ENCODE measurements at places on chromosomes 7 and 10.
A peak's percentile ranks its signal among the peaks of the same experiment; 100 is the strongest.

DNA sequence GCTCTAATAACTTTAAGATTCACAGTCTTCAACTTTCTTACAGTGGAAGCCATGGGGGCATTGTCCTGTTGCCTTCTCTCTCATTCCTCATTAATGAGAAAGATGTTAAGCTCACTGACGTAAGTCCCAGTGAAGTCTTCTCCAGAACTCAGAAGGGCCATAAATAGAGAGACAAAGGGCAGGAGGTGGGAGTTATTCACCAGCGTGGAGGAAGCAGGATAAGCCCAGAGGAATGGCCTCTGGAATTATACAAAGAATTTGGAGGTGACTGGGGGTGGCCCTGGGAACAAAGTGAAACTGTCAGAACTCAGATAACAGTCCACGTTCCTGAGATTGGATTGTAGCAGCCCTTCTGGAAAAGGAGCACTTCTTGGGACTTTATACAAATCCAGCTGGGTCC, 52.4 kb downstream of the SORBS1 start:
- DNase-seq = no peak

DNA sequence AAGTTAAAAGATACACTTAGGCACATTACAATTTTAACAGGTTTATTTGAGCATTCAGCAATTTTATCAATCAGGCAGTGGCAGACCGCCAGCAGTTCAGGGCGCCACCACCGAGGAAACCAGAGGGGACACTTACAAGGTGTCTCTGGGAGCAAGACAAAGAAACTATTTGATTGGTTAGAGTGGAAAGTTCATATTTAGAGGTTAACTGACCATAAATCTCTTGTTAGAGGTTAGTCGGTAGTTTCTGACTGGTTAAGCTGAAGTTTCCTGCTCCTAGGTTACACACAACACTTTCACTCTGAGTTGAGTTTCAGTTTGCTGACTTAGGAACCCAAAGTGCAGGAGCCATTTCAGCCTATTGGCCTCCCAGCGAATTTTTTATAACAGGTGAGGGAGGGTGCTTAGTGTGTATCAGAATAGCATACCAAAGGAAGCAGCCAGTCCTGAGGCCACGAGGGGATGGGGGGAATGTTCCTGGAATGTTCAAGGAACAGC, 10.8 kb upstream of the PVRIG start:
- DNase-seq = no peak

GRCh38 chr7:127652333-127653248, 597 bp downstream of the SND1 start:
- no peak for DNase-seq

DNA sequence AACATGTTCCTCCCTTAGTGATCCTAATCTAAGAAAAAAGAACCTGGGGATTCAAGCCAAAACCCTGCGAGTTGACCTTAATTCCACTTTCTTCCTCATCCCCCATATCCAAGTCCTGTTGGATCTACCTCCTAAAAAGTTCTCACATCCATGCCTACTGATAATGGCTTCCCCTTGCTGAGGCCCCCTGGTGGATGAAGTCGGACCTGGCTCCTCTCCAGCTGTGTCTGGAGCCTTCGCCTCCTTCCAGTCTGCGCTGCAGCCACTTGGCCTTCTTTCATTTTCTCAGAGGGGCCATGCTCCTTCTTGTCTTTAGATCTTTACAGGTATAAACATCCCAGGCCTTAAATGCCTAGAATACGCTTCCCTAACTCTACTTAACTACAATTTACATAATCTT, 8.1 kb downstream of the PDE1C start:
- no peak for DNase-seq

GRCh38 chr7:81408728-81409127, 361.1 kb downstream of the HGF start:
- no peak for DNase-seq

DNA sequence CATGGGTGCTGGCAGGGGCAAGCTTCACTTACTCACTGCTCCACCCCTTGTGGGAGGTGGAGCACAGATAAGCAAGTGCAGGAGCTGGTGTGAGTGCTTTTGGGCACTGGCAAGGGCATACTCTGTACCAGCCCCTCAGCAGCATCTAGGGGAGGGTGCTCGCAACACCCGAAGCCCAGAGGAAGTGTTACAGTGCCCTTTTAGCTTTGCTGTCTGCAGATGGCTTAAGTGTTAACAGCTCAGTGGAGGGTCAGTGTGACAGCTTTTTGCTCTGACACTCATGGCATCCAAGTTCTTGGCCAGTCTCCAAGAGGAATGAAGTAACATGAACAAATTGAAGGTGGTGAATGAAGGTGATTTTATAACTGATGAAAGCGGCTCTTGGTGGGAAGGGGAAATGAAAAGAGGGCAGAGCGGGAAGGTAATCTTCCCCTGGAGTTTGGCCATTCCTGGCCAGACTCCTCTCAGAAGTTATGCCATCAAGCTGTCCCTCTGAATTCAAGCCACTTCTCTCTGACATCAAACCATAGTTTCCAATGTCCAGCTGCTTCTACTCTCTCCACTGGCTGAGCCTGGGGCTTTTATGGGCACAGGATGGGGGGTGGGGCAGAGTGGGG, 862.5 kb downstream of the KCNMA1 start:
- DNase-seq = no peak

DNA sequence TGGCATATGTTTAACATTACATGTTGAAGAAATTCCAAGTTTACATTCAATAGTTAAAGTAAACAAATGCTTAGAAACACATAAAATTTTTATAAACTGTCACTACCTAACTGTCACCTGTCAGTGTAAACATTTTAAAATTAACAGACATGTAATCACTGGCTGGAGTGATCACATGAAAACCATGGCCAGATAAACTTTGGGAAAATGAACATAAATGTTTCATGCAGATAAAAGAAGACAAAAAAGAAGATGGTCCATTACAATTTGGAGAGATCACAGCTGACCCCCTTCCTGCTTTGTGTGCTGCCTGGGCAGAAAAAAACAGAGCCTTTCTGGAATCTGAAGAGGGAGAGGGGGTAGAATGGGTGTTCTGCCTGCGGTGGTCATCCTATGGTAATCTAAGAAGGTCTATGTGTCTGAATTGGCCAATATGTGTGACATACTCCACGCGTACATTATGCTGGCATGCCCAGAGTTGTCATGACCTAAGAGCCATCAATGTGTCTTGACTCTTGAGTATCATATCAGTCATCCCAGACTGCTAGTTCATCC, 57.5 kb upstream of the MEOX2 start:
- no peak for DNase-seq

DNA sequence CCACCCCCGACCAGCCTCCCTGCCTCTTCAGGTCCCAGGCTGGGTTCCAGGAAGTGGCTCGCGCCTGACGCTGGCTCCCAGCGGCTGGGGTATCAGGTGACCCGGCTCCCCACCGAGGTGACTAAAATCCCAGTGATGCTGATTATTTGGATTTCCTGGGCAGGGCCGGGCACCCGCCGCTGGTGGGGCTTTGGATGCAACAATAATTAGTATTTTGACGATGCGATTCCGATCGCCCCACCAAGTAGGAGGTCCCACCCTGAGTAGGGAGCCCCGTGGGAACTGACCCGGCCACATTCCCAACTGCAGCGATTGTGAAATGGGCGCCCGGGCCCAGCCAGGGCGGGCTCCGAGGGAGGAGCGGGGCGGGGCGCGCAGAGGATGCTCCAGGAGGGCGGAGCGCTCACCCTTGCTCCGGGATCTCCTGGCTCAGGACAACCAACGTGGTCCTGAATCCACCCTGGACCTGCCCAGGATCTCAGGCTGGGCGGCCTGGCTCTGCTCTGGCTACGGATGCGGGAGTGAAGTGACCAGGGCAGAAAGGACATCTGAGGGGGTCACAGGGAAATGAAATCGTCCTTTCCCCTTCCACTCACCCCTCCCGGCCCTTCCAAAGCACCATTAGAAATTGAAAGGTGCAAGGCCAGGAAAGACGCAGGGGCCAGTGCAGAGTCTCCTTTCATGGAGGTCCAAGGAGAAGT, 32.6 kb downstream of the DUSP5 start:
- peak; percentile 38 for DNase-seq

GRCh38 chr7:79459381-79459780, 5.9 kb upstream of the MAGI2 start:
- no peak for DNase-seq

DNA sequence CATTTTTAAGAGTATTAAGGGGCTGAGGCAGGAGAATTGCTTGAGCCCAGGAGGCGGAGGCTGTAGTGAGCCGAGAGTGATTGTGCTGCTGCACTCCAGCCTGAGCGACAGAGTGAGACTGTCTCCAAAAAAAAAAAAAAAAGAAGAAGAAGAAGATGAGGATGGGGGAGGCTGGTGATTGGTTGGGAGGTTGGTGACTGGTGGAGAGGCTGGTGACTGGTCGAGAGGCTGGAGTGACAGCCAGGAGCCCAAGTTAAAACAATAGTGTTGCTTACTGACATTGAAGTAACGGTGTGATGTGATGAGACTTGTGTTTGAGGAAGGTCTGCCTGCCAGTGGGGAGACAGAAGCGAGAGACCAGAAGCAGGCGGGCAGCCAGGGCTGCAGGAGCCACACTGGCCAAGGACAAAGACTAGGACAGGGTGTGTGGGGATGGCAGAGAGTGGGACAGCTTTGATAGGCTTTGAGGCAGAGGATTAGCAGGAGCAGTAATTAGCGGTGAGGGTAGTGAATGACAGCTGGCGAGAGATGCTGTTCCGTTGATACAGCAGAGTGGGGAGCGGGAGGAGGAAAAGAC, 4.9 kb downstream of the SRRT start:
- DNase-seq = no peak

DNA sequence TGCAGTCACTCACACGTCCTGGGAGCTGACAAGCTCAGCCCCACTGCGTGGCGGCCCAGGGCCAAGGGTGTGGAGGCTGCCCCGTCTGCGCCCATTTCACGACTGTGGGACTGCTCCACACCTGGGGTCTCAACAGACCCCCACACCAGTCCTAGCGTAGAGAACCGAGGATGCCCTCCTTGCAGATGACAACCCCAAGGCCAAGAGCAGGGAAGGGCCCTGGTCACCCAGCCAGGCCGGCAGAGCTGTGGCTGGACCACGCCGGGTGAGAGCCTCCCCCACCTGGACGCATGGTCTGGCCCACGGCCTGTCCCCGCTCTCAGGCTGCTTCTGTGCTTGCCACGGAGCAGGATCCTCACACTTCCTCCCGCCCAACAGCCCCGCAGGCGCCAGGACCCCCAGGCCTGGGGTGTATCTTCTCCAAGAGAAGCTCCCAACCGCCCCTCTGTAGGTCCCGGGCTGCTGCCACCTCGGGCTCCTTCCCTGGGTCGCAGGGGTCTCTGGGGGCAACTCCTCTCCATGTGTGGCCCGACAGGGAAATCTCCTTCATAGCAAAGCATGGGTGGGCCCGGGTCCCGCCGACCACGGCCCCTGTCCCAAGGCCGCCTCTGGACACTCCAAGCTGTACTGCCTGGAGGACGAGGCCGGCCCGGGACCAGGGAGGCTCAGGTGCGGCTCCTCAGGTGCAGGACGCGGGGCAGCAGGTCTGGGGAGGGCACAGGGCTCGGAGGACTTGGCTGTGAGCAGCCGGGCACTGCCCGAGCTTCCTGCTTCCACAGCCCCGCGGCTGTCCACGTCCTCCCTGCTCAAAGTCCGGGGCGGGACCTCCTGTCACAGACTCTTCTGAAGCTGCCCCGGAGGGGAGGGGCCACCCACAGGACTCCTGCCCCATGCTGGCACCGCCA, 88.8 kb downstream of the FOXL3 start:
- DNase-seq = no peak

DNA sequence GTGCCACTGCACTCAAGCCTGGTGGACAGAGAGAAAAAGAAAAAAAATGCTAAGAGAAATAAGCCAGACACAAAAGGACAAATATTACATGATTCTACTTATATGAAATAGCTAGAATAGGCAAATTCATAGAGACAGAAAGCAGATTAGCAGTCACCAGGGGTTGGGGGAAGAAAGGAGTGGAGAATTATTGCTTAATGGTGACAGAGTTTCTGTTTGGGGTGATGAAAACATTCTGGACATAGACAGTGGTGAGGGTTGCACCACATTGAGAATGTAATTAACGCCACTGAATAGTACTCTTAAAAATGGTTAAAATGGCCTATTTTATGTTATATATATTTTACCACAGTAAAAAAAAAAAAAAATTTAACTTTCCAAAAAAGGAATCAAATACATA, 6.4 kb upstream of the NT5C2 start:
- DNase-seq = no peak

GRCh38 chr7:141356161-141356560, 195.0 kb upstream of the AGK start:
- no peak for DNase-seq

GRCh38 chr7:116732788-116733694, 61.0 kb downstream of the MET start:
- no peak for DNase-seq

DNA sequence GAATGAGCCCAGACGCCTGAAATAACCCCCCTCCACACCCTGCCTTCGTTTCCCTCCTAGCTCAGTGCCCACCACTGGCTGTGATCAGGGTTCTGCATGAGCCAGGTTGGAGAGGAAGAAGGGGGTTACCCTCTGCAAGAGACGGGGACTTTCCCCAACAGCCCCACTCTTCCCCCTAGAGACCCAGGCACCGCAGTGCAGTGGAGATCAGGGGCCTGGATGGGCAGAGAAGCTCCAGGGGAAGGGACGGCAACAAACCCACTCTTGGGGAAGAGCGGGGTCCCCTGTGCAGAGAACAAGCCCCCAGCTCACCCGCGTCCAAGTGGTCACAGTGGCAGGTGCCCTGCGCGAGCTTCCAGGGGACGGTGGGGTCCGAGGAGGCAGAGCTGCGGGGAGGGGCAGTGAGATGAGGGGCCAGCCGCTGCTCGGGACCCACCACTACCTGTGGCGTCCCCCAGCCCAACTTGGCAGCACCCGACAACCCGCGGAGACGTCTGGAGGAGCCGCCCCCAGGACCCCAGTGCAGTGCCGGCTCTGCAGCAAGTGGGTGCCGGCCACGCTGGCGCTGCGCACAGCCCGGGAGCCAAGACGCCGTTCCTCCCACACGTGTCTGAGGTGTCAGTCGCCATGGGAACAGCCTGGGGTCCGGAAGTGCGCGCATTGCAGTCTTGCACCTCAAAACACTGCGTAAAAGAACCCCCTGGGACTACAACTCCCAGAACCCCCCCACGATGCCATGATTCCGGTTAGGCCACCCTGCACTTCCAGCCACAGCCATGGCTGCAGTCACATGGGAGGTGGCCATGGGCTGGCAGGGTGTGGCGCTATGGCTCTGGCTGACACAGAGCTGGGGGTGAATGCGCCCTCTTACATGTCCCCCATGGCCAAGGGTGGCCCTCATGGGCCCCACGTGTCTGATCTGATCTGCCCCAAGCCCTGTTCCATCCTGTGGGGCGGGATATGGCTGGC, 45.8 kb upstream of the WIPI2 start:
- no peak for DNase-seq

DNA sequence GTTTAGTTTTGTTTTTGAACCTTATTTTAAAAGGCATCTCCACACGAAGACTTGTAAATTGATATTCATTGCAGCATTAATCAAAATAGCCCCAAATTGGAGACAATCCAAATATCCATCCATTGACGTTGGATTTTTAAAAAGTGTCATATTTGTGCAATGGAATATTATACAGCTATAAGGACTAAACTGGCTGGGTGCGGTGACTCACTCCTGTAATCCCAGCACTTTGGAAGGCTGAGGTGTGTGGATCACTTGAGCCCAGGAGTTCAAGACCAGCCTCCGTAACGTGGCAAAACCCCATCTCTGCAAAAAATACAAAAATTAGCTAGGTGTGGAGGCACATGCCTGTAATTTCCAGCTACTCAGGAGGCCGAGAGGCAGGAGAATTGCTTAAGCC, 35.1 kb downstream of the XRCC2 start:
- DNase-seq = no peak

Measured in NCI-H2171 (cell line).